ENCODE measurements at places on chromosomes 13 and 19.

- DNase-seq: no peak
Measured at GRCh38 chr13:102872131-102872530, 26.3 kb downstream of the ERCC5 start.

DNA sequence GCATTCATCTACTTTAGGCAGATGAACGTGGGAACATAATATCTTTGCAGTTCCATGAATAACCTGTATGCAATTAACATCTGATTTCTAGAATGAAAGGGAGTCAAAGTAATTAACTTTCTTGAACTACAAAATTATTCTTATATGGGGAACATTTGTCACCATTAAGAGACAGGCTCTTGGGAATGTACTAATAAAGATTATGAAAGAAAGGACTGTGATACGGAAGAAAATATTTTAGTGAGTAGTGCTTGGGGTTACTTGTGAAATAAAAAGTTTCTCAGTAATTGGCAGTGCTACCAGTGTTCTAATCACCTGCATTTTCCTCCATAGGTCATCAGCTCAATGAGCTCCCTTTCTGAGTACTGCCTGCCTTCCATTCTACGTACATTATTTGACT lies 85.4 kb downstream of the FRY start:
- DNase-seq: no peak

GRCh38 chr13:29125191-29125933 lies 305.2 kb downstream of the MTUS2 start:
- no peak for DNase-seq

DNA sequence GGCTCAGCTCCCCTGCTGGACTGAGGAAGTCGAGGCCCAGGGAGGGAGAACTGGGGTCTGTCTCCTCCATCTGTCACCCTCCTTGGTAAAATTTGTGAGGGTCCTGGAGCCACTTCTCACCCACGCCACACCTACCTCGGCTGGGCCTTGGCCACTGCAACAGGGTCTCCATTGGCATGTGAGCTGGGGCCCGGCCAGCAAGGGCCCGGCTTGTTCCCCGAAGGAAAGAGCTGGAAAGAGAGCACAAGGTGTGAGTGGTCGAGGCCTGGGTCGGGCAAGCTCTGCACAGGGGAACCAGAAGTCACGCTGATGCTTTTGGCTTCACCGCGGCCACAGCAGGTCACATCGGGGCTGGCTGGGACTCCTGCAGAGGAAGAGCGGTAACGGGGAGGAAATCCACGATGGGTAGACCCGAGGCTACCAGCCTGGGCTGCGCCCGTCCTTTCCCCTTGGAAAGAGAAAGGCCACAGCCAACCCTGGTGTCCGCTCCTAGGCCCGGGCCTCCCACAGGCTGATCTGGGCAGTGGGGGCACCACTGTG lies 9.0 kb downstream of the NANOS3 start:
- no peak for DNase-seq
